CD4-positive, alpha-beta T cell treated with Interleukin-1 beta for 1 hour (primary cell): ENCODE measurements at places on chromosomes 6 and 20.

- DNase-seq = no peak
These were observed 85.5 kb downstream of the UNC5CL start for GRCh38 chr6:40953486-40953885.

GRCh38 chr20:21836346-21836745, 130.9 kb downstream of the PAX1 start:
- no peak for DNase-seq

GRCh38 chr20:46060301-46060881, 29.4 kb downstream of the NCOA5 start:
- peak; percentile 11 for DNase-seq

DNA sequence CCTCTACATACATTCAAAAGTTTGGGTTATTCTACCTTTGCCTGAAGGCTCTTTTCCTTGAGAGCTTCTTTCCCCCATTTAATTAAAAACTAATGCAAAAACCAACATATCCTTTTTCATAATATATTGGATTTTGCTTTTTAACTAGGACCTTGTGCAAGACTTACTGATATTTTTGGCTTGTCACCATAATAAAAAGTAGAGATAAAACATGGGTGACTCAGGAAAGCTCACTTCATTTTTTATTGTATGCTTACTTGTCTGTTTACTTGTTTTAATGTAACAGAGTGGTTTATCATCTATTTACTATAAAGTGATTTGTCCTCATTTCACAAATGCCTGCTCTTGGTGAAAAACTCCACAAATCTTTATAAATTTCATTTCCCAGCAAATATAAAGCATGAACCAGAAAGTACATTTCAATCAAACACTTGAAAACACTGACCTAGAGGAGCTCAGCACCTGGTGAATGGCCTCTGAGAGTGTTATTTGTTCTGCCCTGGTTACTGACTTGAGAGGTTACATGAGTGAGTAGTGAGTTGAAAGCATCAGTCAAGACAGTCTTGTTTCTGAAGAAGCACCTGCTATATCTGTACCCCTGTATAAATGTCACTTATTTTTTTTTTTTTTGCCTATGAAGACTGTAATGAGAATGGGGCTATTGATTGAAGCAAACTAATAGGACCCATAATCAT, 20.8 kb downstream of the ADGRG6 start:
- no peak for DNase-seq

DNA sequence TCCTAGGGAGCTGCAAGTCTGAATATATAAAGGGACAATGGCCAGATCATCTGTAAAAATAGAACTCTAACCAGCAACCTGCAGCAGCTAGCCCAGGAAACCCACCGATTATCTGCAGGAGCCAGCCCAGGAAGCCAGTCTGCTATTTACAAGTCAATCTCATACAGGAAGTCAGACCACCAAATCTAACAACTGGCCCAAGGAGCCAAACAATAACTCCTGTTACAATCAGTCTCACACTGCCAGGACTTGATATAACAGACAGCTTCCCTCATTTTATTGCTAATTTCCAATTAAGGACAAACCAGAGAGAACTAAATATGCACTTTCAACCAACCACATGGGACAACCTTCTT, 14.4 kb upstream of the RIN2 start:
- no peak for DNase-seq

GRCh38 chr20:23663180-23663579, 25.4 kb upstream of the CST3 start:
- DNase-seq = no peak

- no peak for DNase-seq
These were observed 5.6 kb downstream of the MYLK2 start for GRCh38 chr20:31824554-31825313.

GRCh38 chr6:63640062-63640461, 4.5 kb downstream of the PHF3 start:
- DNase-seq = no peak

DNA sequence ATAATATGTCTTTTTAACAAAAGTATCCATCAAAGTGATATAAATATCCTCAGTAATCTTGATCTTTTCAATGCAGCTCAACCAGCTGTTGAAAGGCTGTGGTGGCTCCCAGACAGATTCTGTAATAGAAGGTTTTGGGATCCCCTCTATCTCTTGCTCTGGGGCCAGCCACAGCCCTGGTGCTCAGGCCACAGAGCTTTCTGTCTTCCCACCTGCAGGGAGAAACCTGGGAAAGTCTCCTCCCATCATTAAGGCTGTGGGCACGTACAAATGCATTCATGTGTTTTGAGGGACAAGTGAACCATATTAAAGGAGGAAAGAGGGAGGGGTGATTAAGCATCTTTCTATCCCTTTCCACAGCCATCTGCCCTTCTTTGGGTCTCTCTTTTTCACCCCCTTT, 183.1 kb downstream of the PRDM13 start:
- no peak for DNase-seq

DNA sequence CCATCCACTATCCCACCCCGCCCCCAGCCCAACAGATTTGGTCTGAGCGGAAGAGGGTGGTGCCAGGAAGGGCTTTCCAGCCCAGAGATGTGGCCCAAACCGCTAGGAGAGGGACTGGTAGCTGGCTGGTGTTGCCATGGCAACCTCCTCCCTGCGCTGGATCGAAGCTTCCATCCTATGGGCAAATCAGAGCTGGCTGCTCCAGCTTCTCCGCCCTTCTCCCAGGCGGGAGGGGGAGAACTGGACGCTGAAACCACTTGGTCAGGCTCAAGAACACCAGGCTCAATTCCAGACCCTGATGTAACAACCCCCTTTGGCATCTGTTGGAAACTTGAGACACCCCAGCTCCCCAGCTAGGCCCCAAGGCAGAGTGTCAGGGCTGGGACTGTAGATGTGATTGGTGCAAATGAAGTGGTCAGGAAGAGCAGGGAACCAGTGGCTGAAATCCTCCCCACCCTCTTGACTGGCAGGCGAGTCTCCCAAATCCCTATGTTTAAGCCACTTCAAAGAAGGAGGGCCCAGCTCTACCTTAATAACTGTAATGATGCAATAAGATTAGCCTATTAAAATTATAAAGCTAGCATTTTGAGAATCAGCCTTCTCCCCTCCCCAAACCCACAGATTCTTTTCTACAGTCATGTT, 4.2 kb downstream of the RIMS4 start:
- DNase-seq = no peak

DNA sequence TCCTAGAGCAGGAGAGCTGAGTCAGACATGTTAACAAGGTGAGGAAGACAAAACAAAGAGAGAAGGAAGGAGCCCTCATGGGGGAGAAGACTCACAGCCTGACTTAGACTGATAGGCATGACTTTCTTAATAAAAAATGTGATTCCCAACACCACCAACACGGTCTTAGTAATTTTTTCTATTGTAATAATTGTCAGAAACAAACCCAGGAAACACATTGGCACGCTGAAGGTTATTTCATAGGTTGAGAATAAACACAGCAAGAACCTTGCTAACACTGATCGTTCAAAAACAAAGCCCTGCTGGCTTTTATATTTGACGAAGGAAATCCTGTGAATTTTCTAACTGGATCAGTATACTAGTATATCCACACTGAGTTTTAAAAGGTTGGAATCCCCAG, 286.8 kb downstream of the HACE1 start:
- DNase-seq = no peak

GRCh38 chr20:25197183-25197869, 1.8 kb downstream of the ENTPD6 start:
- DNase-seq = no peak

- no peak for DNase-seq
These were observed 76.5 kb downstream of the ADGRG6 start for GRCh38 chr6:142378138-142378875.

GRCh38 chr6:41920921-41921711, at the start of the genes BYSL and MED20:
BYSL (plus strand) TSS chr6:41921499; CDS start chr6:41921563, 64 bp downstream.
MED20 (minus strand) TSS chr6:41921139; CDS start chr6:41921018, 121 bp downstream.
- DNase-seq = peak; percentile 93

DNA sequence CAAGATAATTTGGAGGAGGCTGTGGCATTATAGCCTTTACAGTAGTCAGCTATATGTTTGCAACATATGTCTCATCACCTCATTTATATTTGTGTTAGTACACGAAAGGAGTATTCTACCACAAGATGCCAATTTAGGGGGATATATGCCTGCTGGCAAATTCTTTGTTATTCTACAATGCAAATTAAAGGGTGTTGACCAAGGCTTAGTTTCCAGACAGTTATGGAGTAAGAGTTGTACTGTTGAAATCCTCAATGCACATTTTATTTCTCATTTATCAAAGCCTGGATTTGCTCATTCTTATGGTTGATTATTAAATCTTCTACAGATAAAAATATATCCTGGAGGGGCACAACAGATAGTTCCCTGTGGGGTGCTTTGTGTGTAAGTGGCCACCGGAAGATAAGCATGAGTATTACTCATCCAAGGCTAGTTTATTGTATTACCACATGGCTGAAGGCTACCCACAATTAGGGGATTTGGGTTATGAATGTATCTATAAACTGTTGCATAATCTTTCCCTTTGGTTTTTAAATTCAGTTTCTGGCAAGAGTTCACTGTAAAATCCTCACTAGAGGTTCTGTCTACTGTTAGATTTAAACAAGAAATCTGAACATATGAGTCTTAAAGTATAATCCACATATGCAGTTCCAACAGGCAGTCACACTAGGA, 9.0 kb downstream of the CST9 start:
- DNase-seq = no peak

GRCh38 chr20:60999250-60999649, 252.8 kb upstream of the CDH4 start:
- no peak for DNase-seq

DNA sequence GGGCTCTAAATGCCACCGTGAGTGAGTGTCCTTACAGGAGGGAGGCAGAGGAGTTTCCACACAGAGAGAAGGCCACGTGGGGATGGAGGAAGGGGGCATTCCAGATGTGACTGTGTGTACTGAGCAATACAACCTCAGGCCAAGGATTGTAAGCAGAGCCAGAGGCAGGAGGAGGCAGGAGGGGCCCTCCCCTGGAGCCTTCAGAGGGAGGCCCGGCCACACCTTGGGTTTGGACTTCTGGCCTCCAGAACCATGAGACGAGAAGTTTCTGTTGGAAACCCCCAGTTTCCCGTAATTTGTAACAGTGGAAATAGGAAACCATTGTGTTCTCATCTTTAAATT, 9.3 kb upstream of the KIF25 start:
- no peak for DNase-seq

GRCh38 chr6:128487746-128488145, 32.7 kb downstream of the PTPRK start:
- DNase-seq = no peak

DNA sequence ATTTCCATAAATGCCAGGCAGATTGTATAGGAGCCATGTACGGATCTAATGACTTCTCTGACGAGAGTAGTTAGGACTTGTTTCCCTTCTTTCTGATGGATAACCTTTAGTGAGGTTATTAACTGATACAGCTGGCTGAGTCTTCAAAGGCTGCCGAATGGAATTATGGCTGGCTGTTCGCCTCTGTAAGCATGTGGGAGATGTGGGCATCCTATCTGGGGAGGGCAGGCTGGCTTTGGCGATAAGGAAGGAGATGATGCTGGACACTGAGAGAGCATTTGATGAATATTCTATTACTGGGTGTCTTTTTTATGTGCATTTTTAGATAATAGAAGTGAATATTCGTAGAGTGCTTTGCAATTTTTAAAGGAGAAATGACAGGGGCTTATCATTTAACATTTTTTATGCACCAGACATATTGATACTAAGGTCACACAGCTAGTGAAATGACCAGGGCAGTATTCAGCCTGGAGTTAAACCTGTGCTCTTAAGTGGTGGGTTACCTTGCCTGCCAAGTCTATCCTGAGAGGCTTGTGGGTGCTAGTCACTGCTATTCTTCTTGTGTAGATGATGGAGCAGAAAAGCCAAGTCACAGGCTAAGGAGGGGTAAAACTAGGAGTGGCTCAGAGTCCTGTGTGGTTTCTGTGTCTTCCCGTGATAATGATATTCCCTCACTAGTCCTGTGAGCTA, 3.1 kb downstream of the PBOV1 start:
- DNase-seq = no peak

- peak; percentile 17 for DNase-seq
These were observed 24.4 kb downstream of the SPDEF start for GRCh38 chr6:34531580-34532201.

- peak; percentile 24 for DNase-seq
These were observed 3.2 kb upstream of the IFNGR1 start for GRCh38 chr6:137222381-137222780.

GRCh38 chr6:53929041-53929820, 134.4 kb downstream of the LRRC1 start:
- no peak for DNase-seq
